Fibroblast of lung (primary cell): ENCODE measurements at places on chromosomes 11 and 22.
A peak's percentile ranks its signal among the peaks of the same experiment; 100 is the strongest.

- DNase-seq = no peak
Observed at GRCh38 chr11:65148657-65149056, 14.3 kb upstream of the SYVN1 start.

- DNase-seq = peak; percentile 59
Observed at GRCh38 chr11:106706355-106706754, 311.9 kb downstream of the GUCY1A2 start.

DNA sequence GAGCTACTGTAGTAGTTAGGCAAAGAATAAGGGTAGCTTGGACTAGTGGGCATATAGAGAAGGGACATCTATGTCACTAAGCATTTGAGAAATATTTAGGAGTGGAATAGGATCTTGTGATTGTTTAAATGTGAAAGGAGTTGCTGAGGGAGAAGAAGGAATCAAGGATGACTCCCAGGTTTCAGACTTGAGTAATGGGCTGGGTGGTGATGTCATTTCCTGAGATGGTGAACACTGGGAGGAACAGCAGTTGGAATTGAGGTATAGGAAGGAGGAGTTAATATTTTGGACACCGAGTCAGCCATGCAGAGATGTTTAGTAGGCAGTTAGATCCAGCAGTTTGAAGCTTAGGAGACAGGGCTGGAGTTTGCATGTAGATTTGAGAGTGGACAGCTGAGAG, 40.1 kb downstream of the REXO2 start:
- DNase-seq = peak; percentile 2

GRCh38 chr22:19729507-19729906, 6.2 kb downstream of the GP1BB start:
- DNase-seq = no peak

DNA sequence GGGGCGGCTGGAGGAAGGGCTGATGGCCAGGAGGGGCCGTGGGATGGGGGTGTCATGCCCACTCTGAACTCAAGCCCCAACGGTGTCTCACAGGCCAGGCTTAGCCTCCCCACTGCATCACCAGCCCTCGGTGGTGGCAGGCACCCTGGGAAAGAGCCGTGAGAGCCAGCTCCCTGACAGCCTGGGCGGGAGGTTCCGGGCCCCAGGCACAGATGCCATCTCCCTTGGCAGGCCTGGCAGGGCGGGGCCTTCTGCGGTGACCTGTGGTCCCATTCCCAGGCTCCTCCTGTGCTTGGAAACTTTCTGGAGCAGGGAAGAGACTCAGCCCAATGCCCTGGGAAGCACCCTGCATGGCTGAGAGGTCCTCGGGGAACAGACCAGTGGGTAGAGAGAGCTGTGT, 4.8 kb downstream of the PHLDA2 start:
- DNase-seq = no peak

- no peak for DNase-seq
Observed at GRCh38 chr11:73797457-73797856, 9.8 kb downstream of the MRPL48 start.

DNA sequence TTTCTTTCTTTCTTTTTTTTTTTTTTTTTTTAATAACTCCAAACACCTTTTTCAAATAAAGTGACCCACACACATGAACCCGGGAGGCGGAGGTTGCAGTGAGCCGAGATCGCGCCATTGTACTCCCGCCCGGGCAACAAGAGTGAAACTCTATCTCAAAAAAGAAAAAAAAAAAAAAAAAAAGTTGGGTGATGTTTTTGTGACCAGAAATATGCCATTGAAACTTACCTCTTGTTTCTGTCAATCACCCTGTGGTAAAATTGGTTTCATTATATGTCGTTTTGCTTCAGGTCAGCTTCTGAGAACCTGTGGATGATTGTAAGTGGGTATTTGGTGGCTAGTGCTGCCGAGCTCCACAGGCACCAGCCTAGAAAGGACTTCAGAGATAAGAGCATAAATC, 238.8 kb downstream of the TBC1D22A start:
- no peak for DNase-seq

- DNase-seq = no peak
Observed at GRCh38 chr11:47971501-47971900, 8.9 kb upstream of the PTPRJ start.

GRCh38 chr22:41826430-41827383, 6.2 kb upstream of the SREBF2 start:
- DNase-seq = no peak

DNA sequence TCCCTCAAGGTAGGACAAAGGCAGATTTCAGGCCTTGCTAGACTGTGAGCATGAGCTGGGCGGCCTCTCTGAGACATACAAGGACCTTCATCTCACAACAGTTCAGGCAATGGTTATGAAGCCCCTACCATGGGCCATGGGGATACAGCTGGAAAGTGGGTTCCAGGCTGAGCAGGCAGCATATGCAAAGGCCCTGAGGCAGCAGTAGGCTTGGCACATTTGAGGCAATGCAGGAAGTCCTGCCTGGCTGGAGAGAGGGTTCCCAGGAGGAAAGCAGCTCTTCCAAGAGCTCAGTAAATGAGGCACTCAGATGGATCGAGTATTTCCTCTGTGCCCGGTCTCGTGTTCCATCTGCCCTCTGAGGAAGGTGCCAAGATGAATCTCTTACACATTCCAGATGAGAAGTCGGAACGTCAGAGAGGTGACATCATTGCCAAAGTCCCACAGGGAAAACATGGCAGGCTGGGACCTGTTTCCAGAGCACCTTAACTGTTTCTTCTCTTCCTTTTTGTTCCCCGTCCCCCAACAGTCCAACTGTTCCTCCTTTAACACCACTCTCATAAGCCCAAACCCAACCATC, 388.6 kb downstream of the MN1 start:
- no peak for DNase-seq

GRCh38 chr11:109512680-109513079, 90.7 kb downstream of the C11orf87 start:
- DNase-seq = no peak

DNA sequence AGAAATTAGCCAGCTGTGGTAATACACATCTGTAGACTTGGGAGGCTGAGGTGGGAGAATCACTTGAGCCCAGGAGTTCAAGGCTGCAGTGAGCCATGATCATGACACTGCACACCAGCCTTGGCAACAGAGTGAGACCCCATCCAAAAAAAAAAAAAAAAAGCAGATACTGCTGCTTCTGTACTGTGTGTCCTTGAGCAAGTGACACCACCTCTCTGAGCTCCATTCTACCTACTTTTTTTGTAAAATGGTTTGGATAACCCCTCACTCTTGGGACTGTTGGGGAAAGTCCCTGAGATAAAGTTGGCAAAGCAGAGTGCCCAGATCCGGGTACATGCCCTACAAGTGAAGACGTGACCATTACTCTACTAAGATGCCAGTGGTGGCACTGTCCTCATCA, 2.7 kb downstream of the SEC14L3 start:
- DNase-seq = no peak

GRCh38 chr22:41532908-41533825, 11.1 kb downstream of the POLR3H start:
- peak; percentile 63 for DNase-seq

GRCh38 chr11:10646005-10646404, 47.5 kb downstream of the IRAG1 start:
- no peak for DNase-seq

- DNase-seq = peak; percentile 58
Observed at GRCh38 chr11:110435780-110436717, 6.3 kb downstream of the FDX1 start.

DNA sequence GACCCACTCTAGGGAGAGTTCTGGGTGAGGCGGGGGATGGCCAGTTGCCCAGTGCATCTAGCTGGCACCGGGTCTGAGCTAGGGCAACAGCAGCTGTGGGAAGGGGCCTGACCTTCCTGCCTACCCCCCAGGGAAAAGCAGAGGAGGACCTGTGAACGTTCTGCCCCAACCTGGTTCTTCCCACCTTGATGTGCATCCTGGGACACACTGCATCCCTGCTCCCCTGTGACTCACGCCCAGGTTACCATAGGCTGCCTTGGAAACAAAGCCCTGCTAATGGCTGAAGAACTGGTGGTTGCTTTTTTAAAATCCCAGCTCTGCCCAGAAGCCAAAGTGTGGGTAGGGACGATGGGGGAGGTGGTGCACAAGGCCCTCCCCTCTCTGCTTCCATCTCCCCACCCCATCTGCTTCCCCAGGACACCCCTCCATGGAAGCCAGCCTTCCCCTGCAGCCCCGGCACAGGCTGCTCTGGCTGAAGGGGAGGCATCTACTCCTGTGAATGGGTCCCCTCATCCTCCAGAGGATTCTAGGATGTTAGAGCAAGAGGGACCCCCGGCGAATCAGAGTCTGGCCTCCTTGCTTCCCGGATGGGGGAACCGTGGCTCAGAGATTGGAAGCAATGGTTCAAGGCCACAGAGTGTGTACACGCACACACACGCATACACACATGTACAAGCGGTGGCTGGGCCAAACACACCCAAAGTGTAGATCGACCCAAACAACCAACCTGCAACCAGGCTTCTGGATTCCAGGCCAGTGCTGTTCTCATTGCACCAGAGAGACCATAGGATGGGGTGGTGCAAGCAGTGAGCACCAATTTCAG, 7.6 kb upstream of the C11orf96 start:
- DNase-seq = no peak

DNA sequence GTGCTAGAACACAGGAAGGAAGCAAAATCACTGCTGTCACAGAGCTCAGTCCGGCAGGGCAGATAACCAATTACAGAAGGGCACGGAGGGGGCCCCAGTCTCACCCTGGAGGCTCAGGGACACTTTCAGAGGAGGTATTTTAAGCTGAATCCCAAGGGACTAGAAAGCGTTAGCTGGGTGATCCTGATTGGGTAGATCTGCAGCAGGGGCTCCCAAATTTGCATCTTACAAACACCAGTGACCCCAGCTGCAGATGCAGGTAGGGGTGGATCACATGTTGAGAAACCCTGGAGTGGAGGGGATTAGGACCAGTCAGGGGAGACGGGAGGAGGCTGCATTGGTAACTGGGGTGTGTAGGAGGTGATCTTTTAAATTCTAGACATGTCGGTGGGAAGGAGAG, 91.4 kb downstream of the CSNK2A3 start:
- no peak for DNase-seq

DNA sequence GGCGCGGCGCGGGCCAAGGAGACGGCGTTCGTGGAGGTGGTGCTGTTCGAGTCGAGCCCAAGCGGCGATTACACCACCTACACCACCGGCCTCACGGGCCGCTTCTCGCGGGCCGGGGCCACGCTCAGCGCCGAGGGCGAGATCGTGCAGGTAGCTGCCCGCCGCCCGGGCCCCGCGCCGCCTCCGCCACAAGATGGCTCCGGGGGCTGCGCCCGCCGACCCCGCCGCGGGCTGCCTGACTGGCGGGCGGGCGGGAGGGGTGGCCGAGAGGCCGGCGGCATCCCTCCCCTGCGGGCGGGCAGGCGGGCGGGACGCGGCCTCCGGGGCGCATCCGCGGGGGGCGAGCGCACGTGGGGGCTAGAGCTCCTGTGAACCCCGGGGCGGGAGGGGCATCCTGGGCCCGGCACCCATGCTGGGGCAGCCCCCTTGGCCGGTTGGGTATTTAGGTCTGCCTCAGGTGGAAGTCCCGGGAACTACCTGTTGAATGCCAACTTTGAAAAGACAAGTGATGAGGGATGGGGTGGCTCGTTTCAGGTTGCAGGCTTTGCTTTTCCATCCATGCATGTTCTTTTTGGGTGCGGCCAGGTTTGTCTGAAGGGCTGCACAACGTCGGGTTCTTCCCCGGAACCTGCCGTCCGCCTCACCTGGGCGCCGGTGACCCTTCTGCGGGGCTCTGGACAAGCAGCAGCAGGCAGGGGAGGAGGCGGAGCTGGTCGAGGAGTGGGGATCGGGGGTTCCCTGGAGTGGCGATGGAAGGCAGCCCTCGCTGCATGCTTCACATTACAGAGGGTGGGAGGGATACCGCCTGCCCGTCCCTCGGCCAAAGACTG, 760 bp downstream of the ZNRF3 start:
- DNase-seq = peak; percentile 33

DNA sequence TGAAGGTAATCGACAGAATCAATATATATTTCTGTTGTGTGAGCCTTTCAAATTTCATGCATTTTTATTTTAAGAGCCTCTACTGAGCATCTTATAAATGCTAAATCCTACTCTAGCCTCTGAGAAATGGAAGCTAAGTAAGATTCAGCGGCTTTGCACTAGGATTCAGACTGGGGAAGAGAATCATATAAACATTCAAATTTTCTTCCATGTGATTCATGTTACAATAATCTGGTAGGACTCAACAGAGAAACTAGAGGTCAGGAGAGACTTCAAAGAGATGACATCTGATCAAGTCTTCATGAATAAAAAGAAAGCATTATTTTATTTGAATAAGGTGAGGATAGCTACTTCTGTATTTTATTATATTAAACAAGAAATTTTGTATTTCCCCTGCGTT, 538.9 kb downstream of the DLG2 start:
- peak; percentile 61 for DNase-seq

DNA sequence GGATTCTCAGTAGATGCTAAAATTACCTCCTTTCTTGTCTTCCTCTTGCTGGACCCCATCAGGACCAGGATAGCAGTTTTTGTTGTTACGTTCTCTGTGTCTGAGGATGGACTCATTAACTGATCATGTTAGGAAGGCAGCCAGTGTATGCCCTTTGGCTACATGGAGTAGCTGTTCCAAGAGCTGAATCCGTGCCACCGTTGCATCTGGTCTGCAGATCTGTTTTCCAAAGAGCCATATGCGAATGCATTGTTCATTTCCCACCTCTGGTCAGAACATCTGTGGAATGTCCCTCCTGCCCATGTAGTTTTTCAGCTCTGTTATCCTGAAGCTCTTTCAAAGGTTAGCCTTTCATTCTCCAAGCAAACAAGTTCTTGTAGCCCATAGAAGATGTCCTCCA, 188.4 kb downstream of the SPON1 start:
- DNase-seq = no peak

DNA sequence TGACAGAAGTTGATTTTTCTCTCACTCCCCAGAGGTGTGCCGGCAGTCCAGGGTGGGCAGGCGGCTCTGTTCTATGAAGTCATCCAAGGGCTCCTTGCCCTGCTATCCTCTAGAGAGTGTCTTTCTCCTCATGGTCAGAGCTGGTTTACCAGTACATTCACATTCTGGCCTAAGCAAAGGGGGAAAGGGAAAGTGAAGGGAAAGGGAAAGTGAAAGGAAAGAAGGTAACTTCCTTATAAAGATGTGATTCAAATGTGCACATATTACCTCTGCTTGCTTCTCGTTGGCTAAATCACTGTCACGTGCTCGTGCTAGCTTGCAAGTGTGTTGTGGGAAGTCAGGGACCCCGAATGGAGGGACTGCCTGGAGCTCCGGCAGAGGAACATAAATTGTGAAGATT, 2.9 kb upstream of the HTATIP2 start:
- peak; percentile 16 for DNase-seq

DNA sequence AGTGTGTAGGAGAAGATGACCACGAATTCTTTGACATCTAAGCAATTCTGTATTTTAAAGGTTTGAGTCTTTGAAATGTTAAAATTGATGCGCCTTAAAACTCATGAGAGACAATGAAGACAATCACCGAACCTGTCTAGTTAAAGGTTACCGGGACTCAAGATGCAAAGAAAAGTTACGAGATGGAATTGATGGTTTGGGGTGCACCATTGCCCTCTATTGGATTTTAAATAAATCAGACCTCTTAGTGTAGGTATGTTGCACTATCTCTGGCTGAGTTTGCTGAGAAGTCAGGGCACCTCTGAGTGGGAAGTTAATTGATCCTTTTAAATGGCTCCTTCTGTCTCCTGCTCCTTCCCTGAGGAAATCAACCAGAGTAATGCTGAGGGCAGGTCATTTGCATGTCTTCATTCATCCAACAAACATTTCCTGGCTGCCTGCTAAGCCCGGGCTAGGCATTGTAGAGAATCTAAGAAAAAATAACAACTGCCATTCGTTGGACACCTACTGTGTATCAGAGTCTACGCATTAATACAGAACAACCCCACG, 19.4 kb upstream of the TMA7B start:
- DNase-seq = no peak

- peak; percentile 43 for DNase-seq
Observed at GRCh38 chr11:58926251-58926650, 13.0 kb upstream of the GLYATL1 start.

- DNase-seq = no peak
Observed at GRCh38 chr11:7973011-7973410, 7.8 kb upstream of the NLRP10 start.
